Astrocyte of the spinal cord (primary cell): ENCODE measurements at places on chromosomes 5 and 9.

GRCh38 chr9:74309654-74310053 lies 187.5 kb upstream of the RORB start:
- DNase-seq = no peak

GRCh38 chr9:117234103-117234502 lies 180.8 kb downstream of the ASTN2 start:
- no peak for DNase-seq

DNA sequence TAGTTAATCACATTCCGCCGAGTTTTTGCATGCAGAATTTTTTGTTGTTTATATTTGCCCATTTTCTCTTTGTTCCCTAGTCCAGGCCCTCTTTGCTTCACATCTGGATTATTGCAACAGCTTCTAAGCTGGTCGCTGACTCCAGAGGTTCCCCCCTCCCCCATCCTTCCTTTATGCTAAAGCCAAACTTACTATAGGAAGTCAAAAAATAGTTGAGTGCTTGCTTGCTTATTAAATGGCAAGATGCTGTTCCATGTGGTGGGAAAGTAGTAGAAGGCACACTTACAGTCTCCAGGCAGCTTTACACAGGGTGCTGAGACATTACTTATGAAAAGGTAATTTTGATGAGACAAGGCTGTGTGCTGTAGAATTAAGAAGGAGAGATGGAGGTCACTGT lies 1.3 kb downstream of the ZBTB34 start:
- no peak for DNase-seq

DNA sequence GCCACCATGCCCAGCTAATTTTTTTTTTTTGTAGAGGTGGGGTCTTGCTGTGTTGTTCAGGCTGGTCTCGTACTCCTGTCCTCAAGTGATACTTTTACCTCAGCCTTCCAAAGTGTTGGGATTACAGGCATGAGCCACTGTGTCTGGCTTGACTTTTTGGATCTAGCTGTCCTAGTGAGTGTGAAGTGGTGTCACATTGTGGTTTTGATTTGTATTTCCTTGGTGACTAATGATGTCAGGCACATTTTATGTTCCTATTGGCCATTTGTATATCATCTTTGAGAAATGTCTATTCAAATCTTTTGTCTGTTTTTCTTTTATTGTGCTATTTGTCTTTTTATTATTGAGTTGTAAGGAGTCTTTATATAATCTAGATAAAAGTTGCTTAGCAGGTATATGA lies 53.5 kb upstream of the MCCC2 start:
- peak; percentile 26 for DNase-seq

DNA sequence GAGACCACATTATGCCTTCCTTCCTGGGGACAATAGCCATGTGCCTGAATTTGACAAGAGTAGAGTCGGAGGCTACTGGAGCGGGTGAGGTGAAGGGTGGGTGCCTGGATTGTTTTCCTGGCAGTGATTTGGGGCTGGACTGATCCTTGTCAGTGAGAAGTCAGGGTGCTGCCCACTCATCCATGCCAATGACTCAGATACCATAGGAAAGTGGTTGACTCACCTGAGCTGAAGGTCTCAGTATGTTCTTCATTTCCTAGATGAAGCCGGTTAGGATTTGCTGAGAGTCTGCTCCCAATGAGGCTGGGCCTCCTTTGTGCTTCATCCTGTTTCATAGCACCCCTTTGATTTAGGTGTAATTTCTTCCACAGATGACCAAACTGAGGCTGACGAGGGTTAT lies 366.0 kb downstream of the KDM4C start:
- no peak for DNase-seq

DNA sequence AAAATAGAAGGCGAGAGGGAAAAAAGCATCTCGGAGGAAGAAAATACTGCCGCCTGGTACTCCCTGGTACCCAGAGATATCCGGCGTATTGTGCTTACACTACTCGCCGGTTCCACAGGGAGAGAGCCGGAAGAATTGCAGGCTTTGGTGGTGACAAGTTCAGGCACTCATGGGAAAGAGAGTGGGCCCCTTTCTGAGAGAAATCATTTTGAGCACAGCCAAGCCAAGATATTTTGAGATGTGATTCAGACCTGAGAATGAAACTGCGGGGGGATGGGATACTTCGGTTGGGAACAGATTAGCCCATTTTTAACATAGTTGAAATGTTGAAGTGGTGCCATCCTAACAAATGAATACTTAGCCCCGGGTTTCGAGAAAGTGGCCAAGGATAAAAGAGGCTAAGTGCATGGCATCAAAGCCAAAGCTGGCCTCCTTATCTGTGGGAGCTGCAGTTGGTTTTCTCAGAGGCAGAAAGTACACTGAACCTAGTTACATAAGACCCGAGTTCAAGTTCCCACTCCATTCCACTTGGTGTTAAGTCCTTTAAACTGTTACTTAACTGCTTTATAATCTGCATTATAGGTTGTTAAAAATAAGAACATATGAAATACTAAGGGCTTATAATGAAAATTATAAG lies 62.7 kb downstream of the SLC1A3 start:
- DNase-seq = no peak
